NCI-H524 (cell line): ENCODE measurements at places on chromosomes 12 and 14.

DNA sequence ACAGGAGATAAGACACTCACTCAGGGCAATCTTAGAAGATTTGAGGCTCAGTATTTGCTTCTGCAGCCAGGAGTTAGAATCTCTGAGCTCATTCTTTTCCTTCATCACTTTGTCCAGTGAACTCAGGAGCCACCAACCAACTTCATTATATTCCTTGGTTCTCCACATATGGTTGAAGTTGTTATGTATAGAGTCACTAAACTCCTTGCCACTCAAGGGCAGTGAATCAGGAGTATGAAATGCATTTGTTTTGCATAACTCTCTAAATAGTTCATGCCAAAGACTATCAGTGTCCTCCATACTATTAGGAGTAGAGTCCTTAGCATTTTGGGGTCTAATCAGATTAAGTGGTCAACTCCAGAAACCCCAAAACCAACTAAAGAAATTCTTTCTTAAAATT, 150.6 kb downstream of the CCDC59 start:
- DNase-seq = no peak

DNA sequence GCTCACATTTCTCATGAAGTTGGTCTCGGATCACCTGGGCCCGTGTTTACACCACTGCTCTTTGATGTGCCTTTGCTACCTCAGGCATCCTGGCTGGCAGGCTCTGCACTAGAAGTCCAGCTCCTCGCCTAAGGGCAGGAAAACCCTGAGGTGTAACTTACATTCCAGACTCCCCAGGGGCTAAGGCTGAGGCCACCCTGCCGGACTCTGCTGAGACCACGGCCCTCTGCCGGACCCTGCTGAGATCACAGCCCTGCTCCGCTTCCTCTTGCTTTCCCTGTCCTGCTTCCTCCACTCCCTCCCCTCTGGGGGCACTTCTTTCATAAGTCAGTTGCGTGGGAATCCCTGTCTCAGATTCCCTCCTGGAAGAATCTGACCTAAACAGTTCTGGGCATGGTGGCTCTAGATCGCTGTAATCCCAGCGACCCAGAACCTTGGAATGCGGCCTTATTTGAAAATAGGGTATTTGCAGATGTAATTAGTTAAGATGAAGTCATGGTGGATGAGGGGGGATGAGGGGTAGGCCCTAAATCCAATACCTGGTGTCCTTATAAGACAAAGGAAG, 17.2 kb downstream of the RILPL1 start:
- DNase-seq = no peak

DNA sequence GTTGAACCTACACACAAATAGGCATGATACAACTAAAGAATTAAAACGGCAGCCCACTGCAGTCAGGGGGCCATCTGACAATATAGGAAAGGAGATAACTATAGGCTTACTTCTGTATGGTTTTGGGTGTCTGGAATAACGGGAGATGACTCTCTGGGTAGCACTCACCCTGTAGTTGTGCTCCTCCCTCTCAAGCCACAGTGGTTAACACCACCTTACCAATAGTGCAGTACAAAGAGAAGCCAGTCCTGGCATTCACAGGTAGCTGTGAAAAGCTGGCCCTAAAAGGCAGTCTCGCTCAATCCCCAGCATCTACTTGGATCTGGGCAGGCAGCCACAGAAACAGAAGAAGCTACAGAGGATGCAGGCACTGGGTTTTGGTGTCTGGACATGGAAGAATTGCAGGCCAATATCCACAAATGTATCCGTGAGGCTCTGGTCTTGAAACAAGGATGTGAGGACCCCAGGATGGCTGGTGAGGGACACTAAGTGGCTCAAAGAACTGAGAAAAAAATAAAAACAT, 93.0 kb downstream of the DPF3 start:
- no peak for DNase-seq

DNA sequence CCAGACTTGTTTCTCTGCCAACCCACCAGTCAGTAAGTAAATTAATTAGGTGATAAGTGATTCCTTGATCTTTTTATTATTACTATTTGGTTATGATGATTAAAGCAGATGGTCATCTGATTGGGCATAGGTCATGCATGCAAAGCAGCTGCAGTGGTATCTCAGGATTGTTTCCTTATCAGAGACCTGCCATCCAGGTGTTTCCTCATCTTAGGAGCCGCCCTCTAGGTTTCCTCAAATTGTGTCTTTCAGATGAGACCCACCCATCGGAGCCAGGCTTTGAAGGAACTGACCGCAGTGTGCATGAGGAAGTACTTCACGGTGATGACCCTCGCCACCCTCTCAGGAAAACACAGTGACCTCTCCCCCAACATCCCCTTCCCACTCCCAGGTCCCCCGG, 63.3 kb downstream of the ZFP36L1 start:
- DNase-seq = no peak

DNA sequence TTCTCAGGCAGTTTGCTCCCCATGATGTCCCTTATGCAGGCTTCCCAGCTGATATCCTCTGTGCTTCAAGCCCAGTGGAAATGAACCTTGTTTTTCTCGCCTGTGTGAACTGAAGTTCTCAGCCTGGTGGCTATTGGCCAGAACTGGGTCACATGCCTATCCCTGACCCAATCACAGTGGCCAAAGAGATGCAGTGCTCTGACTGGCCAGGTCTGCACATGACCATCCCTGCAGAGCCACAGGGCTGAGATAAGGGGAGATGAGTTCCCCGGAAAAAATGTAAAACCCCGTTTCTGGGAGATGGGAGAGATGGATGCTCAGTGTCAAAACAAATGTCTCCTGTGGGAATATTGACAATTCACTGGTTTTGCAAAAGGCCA, 34.7 kb upstream of the FZD10 start:
- DNase-seq = no peak

DNA sequence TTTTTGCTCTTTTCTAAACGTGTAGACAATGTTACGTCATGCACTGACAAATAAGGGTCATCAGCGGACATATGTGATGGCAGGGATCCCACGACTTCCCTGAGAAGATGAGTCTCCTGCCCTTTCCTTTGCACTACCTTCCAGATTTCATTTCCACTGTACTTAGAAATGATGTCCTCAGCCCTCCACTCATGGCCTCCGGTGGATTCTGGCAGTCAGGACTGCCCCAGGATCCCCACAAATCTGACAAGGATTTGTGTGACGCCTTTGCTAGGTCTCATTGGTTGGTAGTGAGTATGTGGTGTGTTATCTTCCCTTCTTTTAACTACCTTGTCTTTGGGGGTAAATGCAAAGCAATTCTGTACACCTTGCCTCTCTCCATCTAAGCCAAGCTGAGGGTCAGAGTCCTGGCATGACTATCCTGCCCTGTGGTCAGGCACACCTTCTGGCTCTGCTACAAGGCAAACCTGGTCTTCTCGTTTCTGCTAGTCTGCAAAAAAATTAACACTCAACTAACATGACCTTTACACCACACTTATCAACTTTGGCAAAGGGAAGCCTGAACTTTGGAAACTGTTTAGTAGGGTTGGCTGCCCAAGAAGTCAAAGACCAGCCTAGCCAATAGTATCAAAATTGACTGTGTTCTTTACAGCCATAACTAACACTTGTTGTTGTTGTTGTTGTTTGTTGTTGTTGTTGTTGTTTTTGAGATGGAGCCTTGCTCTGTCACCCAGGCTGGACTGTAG, 17.3 kb upstream of the DHRS4 start:
- DNase-seq = no peak

DNA sequence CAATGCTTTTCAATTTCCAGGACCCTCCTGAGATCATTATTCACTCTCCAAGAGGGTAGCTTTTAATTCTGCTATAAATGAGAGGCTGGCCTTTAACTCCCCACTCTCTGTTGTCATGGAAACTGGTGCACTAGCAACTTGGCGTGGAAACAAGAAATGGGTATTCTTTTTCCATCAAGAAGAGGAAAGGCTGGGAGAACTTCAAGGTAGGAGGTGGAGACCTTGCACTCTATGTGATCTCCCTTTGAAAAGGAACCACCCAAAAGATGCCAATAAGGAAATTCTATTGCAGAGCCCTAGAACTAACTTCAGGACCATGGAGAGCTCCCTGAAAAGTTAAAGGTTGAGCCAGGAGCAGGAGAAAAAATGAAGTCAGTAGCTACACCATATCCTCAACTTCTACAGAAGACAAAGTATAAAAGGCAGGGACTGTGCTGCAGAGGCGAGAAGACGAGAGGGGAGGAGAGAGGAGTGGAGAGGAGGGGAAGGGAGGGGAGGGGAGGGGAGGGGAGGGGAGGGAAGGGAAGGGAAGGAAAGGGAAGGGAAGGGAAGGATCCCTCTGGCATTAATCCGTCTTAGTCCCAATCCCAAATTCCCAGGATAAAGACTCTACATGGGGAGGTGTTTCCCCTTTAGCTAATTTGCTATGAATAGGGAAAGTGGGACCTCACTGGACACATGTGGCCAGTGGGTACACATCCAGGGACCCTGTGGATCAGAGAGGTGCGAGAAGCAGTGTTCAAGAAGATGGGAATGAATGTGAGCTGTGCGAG, 46.7 kb upstream of the FICD start:
- no peak for DNase-seq

GRCh38 chr12:123019841-123020138, 39.3 kb downstream of the ARL6IP4 start:
- no peak for DNase-seq

- no peak for DNase-seq
These were observed 145.8 kb downstream of the GRIN2B start for GRCh38 chr12:13835652-13836051.
